ENCODE measurements at places on chromosomes 16 and 17.

DNA sequence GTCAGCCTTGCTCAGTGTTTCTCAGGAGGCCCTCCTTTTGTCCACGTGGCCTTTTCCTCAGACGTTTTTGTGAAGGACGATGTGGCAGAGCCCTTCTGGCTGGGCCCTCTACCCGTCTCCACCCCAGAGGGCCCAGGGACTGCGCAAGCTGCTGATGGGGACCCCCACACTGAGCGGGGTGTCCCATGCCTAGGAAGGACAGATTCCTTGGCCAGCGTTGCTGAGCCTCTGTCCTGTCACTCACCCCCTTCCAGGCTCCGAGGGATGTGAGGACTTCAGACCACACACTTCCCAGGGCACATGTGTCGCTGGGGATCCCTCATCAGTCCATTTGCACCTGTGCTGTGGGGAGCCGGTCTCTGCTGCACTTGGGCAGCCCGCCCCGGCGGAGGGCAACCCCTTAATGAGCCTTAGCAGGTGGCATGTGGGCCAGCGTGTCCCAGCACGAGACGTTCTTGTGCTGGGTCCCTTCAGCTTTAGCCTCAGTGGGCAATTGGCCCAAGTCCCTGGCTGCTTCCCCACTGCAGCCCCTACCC, 48.3 kb downstream of the NT5M start:
- no peak for DNase-seq

- DNase-seq: no peak
Measured at GRCh38 chr16:74438492-74438979, 17.3 kb upstream of the CLEC18B start.

DNA sequence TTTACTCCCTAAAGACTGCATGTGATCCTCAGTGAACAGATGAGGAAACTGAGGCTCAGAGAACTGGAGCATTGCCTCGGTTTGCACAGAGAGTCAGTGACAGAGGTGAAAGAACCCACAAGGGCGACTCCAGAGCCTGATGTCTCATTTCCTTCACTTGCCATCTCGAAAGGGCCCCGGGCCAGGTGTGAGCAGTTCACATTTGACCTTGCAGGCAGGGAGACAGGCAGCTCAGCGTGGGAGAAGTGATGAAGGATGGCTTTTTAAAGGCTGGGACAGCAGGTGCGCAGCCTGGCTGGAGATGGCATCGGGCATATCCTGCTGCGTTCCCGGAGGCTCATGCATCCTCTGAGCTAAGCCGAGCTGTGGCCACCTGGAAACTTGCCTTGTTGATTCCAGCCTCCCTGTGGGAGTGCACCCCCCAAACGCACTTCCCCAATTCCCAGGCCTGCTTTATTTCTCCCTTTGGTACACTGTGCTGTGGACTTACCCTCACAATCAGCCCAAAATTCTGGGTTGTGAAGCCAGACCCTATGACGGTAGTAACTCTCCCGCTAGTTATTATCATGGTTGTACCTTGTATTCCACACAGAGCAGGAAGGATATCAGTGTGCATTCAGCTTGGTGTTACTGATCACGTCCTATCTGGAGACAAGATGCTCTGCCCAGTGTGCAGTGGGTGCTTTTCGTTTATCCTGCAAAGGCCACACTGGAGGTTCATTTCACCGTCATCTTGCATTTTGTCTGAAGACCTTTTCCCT, 753.2 kb upstream of the EEF2KMT start:
- no peak for DNase-seq

DNA sequence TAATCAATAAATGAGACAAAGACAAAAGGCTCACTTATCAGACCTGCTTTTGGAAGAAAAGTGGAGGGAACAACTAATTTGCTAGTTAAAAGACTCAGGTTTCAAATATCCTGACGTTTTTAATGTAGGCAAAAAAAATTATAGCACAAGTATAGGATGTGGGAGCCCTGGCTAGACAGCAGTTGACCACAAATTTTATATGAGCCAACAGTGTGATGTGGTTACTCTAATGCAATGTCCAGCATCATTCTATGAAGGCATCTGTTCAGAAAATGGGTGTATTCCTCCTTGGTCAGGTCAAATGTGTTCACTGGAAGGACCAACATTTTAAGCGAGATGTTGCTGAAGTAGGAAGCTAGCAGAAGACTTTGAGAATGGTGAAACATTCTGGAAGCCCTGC, 237.4 kb downstream of the MAP2K6 start:
- no peak for DNase-seq

GRCh38 chr17:32875923-32876416, 954 bp downstream of the MYO1D start:
- DNase-seq: no peak

GRCh38 chr17:55289978-55290377, 25.2 kb downstream of the HLF start:
- DNase-seq: no peak

DNA sequence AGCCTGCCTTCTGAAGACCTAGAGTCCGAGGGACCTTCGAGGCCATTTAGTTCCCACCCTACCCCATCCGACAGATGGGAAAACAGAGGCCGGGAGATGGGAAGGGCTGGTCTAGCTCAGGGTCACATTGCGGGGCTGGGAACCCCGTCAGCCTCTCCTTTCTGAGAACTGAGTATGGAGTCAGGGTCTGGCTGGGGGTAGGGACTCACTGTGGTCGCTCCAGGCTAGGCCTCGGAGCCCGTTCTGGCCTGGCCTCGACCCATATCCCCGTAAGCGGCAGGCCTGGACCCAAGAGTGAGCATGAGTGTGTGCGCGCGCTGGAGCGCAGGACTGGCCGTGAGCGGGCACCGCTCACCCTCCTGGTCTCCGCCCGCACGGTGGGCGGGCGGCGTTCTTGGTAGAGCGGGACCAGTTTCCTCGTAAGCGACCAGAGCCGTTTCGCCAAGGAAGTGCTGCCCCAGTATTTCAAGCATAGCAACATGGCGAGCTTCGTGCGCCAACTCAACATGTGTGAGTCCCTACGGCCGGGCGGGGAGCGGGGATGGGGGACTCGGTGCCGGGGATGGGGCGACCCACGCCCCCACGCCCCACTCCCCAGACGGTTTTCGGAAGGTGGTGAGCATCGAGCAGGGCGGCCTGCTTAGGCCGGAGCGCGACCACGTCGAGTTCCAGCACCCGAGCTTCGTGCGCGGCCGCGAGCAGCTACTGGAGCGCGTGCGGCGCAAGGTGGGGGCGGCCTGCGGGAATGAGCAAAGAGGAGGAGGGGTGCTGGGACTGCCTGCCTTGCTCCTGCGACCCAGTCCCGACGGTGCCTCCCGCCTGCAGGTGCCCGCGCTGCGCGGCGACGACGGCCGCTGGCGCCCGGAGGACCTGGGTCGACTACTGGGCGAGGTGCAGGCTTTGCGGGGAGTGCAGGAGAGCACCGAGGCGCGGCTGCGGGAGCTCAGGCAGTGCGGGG, 855 bp downstream of the HSF4 start:
- no peak for DNase-seq

GRCh38 chr16:53960954-53961616, 257.1 kb downstream of the FTO start:
- DNase-seq: no peak

- no peak for DNase-seq
Measured at GRCh38 chr17:73281928-73282327, 20.2 kb upstream of the CPSF4L start.

- DNase-seq: no peak
Measured at GRCh38 chr17:31497994-31498826, 106.7 kb downstream of the RAB11FIP4 start.

GRCh38 chr16:73057291-73058210, 9.6 kb upstream of the ZFHX3 start:
- no peak for DNase-seq

- DNase-seq: no peak
Measured at GRCh38 chr17:41504246-41504977, 1.0 kb downstream of the KRT13 start.

GRCh38 chr16:314795-315299, 31.9 kb downstream of the PDIA2 start:
- DNase-seq: no peak

DNA sequence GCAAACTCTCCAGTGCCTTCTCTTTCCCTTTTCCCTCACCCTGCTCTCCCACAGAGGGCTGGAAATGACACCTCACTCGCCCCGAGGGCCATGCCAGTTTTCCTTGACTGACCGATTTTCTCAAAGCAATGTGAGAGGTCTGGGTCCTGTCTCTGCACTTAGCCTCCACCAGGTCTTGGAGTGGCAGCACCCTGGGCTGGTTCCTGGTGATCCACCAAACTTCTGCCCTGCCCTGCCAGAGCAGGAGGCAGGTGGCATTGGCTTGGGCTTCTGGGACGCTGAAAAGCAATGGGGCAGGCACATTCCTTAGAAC, 97.5 kb downstream of the RAB11FIP4 start:
- no peak for DNase-seq

GRCh38 chr17:65634533-65634932, 73.1 kb upstream of the AXIN2 start:
- DNase-seq: no peak

GRCh38 chr17:13727441-13728171, 125.9 kb upstream of the HS3ST3A1 start:
- no peak for DNase-seq

DNA sequence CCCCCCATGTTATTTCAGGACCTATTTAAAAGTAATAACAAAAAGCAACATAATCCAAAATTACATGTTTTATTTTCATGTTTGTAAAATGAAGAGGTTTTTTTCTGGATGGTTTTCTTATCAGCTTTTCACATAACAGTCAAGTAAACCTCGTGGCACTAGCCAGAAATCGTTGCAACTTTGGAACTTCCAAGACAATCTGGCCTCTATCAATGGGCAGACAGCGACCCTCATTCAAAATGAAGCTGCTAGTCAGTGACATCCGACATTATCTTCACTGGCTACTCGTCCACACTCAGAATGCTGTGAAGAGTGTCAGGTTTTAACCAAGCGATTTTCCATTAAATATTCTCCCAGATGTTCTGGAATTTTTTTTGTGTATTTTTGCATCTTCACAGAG, 22.7 kb downstream of the ZNF652 start:
- no peak for DNase-seq

DNA sequence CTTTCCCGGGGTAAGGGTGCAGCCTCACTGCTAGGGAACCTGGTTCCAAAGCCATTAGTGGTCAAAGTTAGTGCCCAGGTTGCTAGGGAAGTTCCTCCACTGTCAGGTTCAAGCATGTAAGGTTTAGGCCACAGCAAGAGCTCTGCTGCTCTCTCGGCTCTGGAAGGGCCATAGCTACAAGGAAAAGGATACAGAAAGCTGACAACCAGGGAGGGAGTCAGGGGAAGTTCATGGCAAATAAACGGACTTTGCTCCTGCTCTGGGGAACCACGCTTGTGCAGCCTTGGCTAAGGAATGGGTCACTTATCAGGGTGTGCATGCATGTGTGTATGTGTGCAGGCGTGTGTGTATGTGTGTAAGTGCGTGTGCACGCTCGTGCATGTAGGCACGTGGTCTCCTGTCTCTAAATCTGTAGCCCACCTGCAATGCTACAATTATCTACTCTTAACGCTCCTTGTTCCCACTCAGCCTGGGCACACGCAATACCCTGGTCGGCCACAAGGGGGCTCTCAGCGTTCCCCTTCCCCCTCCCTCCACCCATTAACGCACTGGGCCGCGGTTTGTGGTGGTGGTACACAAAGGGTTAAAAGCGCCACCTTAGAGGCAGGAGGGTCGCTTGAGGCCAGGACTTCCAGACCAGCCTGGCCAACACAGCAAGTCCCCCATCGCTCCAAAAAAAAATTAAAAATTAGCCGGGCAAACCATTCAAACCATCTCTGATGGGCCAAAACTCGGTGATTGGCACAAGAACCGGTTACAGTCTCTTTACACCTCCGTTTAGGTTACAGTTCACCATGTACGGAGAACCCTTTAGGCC, 48.4 kb upstream of the KDM8 start:
- peak; percentile 43 for DNase-seq

- DNase-seq: no peak
Measured at GRCh38 chr17:31089471-31089870, 5.3 kb upstream of the NF1 start.

DNA sequence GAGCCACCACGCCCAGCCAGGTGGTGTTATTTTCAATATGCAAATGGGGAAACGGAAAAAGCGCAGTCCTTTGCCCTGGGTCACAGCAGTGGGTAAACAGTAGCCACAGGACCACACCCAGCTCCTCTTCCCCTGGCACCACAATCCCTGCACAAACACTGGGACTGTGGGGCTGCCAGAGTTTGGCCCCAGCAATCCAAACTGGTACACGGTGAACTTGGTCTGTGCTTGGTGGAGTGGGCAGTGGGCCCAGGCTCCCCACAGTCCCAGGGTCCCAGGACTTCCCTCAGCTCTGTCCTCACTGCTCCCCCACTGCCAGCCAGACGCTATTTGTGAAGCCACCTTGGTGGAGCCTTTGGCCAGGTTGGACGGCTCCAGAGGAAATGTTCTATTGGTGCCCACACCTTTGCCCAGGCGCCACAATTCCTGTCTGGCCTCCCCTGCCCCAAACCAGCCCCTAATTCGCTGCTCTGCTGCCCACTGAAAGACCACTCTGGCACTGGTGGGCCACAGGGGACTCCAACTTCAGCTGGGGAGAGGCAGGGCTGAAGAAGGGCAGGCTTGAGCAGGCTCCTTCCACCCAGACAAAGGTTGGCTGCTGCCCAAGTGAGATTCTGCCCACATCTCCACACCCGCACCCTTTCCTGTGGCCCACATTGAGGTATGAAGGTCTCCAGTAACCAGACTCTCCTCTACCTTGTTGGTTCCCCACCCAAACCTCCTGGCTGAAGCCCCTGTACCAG, 2.1 kb downstream of the CHAD start:
- no peak for DNase-seq

DNA sequence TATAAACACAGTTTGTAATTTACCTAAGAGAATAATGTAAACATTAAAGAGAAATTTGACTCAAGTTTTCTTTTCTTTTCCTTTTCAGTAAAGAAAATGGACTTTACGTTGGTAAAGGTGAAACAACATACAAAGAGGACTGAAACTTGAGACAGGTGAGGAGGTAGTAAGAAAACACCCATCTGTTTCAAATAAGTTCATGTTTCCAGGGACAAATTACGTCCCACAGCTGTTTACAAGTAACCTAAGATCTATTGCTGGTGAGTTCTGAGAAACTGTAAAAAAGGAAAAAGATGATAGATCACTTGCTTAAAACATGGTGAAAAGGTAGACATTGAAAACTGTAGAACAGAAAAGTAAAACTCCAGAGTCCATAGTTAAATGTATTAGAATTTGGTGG, 4.8 kb upstream of the ABCA5 start:
- DNase-seq: no peak

GRCh38 chr16:3058139-3059030, 7.1 kb upstream of the IL32 start:
- DNase-seq: no peak

DNA sequence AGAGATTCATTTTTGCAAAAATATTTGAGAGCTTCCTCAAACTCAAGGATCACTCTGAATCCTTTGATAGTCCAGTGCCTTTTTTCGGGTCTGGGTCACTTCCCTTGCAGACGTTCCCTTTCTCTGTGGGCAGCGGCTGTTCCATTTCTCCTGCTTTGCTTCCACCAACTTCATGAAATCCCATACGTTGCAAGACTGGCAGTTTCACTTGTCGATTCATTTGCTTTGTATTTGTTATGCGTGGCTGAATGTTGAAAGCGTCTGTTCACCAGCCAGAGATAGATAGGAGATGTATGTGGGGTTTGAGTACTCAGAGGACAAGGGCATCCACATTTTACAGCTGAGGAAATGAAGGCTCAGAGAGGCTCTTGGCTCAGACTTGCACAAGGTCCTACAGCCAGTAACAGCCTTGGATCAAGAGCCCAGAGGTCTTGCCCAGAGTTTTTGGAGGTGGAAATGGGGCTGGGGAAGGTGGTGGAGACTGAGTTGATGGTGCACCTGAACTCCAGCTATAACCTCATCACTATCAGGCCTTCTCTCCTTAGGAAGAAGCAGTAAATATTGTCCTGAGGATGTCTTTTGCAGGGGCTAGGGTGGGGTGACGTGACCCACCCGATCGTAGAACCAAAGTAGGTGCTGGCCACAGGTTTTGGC, 1.3 kb upstream of the CCDC102A start:
- no peak for DNase-seq

GRCh38 chr17:80101011-80101945, at the start of gene GAA:
Gene GAA, plus strand, starts transcription at chr17:80101581. Its CDS starts 3,006 bp downstream, at chr17:80104587.
- DNase-seq: peak; percentile 66
